ENCODE measurements at places on chromosomes 11 and 22.

GRCh38 chr11:76783896-76784813 lies 999 bp downstream of the TSKU start:
- DNase-seq = no peak

GRCh38 chr22:19114984-19115552 lies 7.1 kb downstream of the DGCR2 start:
- DNase-seq = no peak

- no peak for DNase-seq
Observed at GRCh38 chr11:31254415-31254814, 115.1 kb downstream of the DCDC1 start.

DNA sequence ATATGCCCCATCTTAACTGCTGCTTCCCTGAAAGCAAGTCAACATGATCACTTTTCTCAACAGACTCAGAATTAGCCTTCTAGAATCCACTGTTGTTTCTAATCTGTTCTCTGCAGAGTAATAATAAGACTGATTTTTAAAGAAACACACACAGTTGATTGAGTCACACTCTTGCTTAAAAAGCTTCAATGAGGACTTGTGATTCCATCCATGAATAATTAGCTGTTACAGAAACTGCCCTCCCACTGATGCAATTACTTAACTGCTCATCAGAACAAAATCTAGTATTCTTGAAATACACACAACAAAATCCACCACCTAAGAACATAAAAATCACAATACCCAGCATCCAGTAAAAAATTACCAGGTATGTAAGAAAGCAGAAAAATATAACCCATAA lies 100.5 kb upstream of the TIMP3 start:
- DNase-seq = no peak

- DNase-seq = no peak
Observed at GRCh38 chr11:93196816-93197379, 893 bp downstream of the SLC36A4 start.

GRCh38 chr11:133669371-133670053 lies 137.2 kb upstream of the OPCML start:
- DNase-seq = no peak

GRCh38 chr11:123704341-123704740 lies 37.1 kb downstream of the ZNF202 start:
- DNase-seq = no peak

GRCh38 chr11:42170601-42171000 lies 711.1 kb upstream of the LRRC4C start:
- DNase-seq = peak; percentile 36

GRCh38 chr22:38419858-38420160 lies 35.2 kb downstream of the KCNJ4 start:
- no peak for DNase-seq

- no peak for DNase-seq
Observed at GRCh38 chr11:19724765-19725164, 12.1 kb downstream of the NAV2 start.

DNA sequence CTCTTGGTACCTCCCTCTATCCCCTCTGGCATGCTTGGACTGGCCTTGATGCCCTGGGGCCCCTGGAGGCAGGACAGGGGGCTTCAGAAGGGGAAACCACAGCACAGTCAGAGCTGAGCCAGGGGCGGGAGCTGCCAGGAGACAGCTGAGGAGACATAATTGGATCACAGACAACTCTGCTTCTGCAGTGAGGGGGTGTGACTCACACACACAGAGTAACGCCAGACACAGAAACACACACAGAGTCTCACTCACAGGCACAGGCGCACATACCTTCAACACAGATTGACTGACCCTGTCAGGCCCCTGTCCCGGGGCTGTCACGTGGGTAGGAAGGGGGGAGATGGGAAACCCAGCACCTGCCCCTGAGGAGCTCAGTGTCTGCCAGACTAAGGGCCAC lies 20.6 kb downstream of the STARD10 start:
- peak; percentile 69 for DNase-seq

- DNase-seq = no peak
Observed at GRCh38 chr11:78914503-78914902, 339.8 kb upstream of the NARS2 start.

- DNase-seq = peak; percentile 88
Observed at GRCh38 chr11:13339195-13340153, 61.9 kb downstream of the BMAL1 start.

DNA sequence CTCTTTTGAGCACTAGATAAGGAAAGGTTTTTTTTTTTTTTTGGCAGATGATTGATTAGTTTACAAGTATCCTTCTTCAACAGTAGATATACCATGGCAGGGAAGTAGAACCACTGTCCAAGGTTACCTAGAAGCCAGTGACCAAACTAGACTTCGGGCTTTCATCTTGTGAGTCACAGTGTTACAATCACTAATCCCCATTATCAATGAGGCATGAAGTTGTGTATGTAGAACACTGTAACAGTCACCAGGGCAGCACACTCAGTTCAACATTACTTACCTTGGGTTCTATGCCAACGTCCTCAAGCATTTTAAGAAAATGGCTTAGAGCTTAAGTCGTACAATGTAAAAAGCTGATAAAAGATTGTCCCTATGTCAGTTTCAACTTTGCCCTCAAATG lies 430.9 kb downstream of the ETS1 start:
- DNase-seq = no peak

DNA sequence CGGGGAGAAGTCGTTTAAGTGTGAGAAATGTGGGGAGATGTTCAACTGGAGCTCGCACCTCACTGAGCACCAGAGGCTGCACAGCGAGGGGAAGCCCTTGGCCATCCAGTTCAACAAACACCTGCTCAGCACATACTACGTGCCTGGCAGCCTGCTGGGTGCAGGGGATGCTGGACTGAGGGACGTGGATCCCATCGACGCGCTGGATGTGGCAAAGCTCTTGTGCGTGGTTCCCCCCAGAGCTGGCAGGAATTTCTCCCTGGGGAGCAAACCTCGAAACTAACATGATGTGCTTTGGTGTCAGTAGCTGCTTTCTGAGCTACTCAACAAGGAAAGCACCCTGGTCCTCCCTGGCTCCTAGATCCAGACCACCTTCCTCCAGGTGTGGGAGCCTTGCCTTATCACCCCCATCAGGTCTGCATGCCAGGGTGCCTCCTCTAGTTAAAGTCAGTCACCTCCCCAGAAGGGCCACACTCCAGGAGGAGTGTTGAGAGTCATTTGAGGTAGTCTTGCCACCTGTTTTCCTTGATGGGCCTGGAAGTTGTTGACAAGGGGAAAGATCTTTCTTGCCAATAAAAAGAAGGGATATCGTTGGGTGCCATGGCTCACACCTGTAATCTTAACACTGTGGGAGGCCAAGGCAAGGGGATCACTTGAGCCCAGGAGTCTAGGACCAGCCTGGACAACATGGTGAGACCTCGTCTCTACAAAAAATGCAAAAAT lies 12.9 kb downstream of the ZNF74 start:
- DNase-seq = no peak
